Hematopoietic multipotent progenitor cell treated with erythropoietin and hydrocortisone succinate and interleukin-3 and kit ligand, for 6 days (in vitro differentiated cells): ENCODE measurements at places on chromosomes 5 and 9.

GRCh38 chr5:164301708-164302107, 796.3 kb downstream of the MAT2B start:
- no peak for DNase-seq

DNA sequence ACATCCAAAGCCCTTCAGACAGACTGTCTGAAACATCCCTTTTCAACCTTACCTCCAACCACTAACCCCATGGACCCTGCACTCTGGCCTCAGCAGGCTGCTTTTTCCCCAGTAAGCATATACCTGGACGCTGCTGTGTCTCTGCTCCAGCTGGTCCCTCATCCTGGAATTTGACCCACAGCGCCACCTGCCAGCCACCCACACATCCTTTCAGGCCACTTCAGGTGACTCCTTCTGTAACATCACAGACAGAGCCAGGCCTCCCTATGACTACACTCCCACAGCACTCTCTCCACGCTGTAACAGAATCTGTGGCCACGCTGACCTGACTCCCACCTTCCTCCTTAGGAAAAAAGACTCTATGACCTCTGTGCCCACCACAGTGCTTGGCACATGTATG, 3.4 kb downstream of the MGAT1 start:
- no peak for DNase-seq

GRCh38 chr5:81552852-81553566, 159.1 kb upstream of the ACOT12 start:
- DNase-seq: no peak

DNA sequence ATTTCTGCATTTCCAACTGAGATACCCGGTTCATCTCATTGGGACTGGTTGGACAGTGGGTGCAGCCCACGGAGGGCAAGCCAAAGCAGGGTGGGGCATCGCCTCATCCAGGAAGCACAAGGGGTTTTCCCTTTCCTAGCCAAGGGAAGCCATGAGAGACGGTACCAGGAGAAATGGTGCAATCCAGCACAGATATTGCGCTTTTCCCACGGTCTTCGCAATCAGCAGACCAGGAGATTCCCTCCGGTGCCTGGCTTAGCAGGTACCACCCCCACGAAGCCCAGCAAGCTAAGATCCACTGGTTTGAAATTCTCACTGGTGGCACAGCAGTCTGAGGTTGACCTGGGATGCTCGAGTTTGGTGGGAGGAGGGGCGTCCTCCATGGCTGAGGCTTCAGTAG, 527.0 kb downstream of the TLE1 start:
- DNase-seq: no peak

GRCh38 chr9:95313010-95313498, 4.5 kb downstream of the FANCC start:
- peak; percentile 72 for DNase-seq

DNA sequence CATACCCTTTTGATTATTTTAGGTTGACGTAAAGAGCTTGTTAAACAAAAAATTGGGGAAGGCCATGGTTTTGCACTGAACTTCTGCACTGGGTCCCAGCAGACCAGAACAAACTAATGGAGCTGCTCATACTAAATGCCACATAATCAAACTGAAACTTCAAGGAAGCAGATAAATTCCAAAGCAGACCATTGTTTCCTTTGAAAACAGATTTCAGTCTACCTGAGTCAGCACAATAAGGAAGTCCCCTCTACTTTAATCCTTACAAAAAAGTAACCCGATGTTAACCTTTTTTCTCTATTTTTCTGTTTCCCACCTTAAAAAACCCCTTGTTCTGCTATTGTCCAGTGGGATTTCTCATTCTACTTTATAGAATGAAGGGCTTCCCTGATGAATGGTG, 39.2 kb downstream of the WDR36 start:
- DNase-seq: no peak

GRCh38 chr5:41527201-41527779, 16.9 kb upstream of the PLCXD3 start:
- DNase-seq: no peak

- no peak for DNase-seq
These were observed 35.8 kb upstream of the SPRY4 start for GRCh38 chr5:142360607-142361120.

DNA sequence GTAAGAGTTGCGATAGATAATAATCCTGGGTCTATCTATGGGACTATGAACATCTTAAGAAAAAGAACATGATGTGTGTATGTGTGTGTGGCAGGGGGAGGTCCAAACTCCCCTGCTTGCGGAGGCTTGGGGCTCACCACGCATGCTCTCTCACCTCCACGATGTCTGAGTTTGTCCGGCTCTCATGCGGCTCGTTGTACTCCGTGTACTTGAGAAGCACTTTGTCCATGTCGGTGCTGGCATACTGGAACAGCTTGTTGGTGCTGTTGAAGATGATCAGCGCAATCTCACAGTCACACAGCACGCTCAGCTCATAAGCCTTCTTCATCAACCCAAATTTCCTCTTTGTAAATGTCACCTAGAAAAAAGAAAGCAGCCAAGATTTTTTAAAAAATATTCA, 78.5 kb downstream of the MEF2C start:
- no peak for DNase-seq

DNA sequence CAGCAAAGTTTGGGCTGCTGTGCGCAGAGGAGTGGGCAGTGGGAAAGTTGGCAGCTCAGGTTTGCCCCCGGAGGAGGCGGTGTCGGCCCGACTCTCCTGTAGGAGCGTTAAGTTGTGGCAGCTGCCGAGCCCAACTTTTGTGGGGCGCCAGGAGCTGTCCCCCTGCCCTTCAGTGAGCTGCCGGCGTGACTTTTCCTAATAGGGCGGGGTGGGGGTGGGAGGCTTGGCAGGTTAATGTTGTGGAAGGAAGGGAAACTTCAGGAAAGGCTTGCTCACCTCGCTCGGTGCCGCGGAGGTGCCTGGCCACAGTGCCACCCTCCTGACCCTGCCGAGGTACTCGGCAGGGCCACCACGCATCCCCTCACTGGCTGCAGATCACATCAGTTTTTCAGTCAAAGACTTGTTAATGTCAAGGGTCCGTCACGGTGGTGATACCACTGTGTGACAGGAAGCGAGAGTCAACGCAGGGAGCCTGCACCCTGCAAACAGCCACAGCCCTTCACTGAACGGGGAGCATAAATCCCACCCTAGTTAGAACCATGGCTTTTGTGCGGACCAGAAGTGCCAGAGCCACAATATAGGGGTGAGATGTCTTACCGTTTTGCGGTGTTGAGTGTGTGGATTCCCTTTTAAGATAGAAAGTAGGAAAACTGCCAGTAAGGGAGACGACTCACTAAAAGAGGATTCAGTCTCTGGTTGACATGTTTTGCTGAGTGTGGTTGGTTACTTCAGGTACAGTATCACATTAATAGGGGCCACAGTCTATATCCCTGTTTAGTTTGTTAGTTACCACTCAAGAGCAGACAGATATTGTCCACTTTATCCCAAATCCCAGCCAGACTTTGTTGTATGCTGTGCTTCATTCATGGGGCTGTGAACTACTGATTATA, 796 bp downstream of the LNPEP start:
- DNase-seq: peak; percentile 64

GRCh38 chr9:134206311-134207300, 42.2 kb upstream of the RNU6ATAC start:
- DNase-seq: no peak

- peak; percentile 65 for DNase-seq
These were observed 933.6 kb downstream of the CDH12 start for GRCh38 chr5:21919414-21920022.

- no peak for DNase-seq
These were observed 37.7 kb downstream of the TPPP start for GRCh38 chr5:655406-655805.

DNA sequence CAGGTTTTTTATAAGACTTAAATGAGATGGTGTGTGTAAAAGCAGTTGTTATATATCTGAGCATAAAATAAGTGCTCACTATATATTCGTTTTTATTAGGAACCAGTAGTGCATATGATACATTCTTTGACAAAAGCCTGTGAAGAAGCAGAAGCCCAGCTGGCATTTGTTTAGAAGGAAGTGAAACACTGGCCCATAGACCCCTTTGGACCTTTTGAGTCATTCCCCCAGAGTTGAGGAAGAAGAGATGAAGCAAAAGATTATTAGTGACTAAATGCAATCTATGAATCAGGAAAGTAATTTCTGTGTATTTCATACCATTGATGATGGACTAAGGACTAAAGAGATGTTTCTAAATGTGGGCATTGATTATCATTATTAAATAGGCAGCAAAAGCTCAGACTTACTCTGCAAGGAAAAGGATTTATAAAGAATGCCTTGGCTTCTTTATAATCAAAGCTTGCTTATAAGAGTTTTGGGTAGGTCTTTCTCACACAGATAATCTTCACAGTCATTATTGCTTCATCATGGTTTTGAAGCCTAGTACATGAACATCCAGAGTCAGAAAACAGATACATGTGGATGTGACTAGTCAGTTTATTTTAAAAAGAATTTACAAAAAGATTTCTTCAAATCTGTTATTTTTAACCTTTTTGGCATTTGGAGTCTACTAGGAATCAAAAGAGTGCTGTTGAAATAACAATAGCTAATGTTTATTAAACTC, 16.9 kb upstream of the FER start:
- no peak for DNase-seq

DNA sequence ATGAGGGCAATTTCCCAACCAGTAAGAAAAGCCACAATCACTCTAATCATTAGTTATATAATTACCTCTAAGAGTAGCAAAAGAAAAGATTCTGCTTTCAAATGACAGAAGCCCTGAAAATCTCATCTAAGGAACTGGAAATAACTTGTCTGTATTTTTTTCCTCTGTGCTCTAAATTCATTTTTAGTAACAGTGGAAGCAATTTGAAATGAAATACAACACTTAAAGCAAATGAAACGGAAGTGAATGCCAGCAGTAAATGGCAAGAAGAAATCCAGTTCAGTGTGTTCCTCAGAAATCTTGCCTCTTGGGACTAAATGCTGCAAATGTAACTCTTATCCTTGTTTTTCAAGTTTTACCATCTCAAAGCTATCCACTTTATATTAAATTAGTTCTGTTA, 294.9 kb downstream of the TAF11L14 start:
- no peak for DNase-seq

GRCh38 chr5:161138751-161139455, 286.9 kb upstream of the ATP10B start:
- no peak for DNase-seq

DNA sequence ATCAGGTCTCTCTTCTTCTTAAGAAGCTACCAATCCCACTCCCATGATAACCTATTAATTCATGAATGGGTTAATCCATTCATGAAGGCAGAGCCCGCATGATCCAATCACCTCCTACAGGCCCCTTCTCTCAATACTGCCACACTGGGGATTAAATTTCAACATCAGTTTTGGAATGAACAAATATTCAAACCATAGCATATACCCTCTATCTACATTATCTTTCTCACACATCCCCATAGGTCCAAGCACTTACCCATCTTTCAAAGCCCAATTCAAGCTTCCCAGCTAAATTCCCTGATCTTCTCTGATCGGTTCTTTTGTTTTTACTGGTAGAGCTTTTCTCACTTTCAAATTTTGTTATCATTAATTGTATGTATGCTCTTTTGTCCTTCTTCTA, 10.5 kb upstream of the SHOC1 start:
- DNase-seq: no peak

GRCh38 chr5:120778491-120779484, 314.7 kb downstream of the PRR16 start:
- no peak for DNase-seq

GRCh38 chr9:109910671-109911518, 130.9 kb downstream of the PALM2AKAP2 start:
- no peak for DNase-seq

- DNase-seq: peak; percentile 84
These were observed 25.7 kb downstream of the PDGFRB start for GRCh38 chr5:150129813-150130492.

GRCh38 chr5:141050622-141051520, at the start of gene PCDHB1:
Gene PCDHB1, plus strand, starts transcription at chr5:141051374. Its CDS starts 97 bp downstream, at chr5:141051471.
- no peak for DNase-seq
